ENCODE measurements at places on chromosomes 3 and 15. TPM values are rescaled to one million over a fixed set of nuclear protein-coding genes. Genes with fewer than 3 reads are reported as not detected.

- no peak for DNase-seq
These were observed 94.8 kb downstream of the ATP8B4 start for GRCh38 chr15:50024281-50024680.

- DNase-seq, result no peak
These were observed 69.3 kb downstream of the NTRK3 start for GRCh38 chr15:88187195-88187594.

GRCh38 chr3:12489368-12489767 lies 5.1 kb downstream of the TSEN2 start:
- no peak for DNase-seq

DNA sequence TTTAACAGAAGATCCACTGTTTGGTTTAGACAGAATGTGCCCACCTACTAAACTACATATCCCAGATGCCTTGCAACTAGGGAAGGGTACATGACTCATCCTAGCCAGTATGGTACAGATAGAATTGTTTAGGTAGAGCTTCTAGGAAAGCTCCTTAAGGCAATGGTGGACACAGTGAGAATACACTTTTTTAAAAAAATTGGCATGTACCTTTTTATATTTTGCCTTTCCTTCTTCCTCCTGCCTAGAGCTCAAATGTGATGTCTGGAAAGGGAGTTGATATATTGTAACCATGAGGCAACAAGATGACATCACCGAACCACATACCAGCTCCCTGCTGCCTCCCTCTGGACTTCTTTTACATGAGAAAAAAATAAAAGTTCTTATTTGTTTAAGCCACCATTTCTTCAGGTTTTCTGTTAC lies 14.4 kb upstream of the C3orf80 start:
- peak; percentile 40 for DNase-seq

- no peak for DNase-seq
These were observed 25.8 kb upstream of the RSL24D1 start for GRCh38 chr15:55222588-55222987.

DNA sequence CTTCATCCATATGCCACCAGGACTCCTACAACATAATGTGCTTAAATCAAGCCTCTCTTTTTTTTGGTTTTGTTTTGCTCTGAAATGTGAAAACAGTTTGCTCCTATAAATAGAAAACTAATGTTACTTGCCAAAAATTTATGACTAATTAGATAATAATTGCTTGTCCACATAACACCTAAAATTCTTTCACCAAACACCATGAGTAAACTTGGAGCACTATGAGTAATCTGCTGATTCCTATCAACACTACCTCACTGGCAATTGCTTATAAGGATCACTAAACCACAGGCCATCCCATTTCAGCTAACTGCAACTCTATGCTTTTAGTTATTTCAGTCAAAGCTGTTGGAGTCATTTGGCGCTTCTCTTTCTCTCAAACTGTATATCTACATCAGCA lies 252.7 kb downstream of the EPHA3 start:
- DNase-seq, result peak; percentile 23

DNA sequence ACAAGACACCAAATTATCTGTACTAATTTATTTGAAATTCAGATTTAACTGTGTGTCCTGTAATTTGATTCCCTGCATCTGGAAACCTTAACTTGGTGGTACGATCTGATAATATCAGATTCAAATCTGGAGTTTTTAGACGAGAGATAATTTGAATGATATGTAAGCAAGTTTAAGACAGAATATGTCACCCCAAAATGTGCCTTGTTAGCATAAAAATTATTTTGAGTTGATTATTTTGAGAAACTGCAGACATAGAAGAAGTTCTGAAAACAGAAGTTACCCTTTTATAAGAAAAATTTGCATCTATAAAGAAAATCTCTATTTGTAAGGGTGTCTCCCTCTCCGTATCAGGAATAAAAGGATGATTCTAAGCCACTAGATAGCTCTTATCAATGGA lies 1202.8 kb downstream of the ROBO2 start:
- no peak for DNase-seq

DNA sequence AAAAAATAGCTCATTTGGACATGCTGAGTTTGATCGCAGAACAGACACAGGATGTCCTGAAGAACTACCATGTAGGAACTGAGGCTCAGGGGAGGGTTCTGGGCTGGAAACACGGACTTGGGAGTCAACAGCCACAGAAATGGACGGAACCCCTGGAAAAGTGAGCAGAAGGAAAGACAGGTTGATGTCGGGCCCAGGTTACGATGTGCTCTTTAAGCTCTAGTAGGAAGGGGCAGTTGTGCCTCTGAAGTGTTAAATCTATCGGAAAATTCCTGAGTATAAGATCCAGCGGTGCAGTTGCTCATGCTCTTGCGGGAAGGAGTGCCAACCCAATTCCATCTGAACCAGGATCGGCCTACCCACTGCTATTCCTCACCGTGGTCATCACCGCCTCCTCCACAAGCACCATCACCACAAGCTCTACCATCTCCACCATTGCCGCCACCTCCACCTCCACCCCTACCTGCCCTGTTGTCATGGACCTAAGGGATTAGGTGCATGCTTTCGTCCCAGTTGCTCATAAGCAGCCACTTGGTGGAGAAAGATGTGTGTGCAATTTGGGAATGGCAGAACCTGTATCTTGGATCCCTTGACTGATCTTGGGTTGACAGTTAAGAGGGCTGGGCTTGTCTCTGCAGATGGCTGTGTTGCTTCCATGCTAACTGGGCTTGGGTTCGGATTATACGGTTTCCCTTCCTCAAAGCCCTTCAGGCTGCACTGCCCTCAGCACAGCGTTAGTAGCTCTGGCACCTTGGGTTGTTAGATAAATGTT lies 108.5 kb downstream of the ASB7 start:
- DNase-seq, result no peak

DNA sequence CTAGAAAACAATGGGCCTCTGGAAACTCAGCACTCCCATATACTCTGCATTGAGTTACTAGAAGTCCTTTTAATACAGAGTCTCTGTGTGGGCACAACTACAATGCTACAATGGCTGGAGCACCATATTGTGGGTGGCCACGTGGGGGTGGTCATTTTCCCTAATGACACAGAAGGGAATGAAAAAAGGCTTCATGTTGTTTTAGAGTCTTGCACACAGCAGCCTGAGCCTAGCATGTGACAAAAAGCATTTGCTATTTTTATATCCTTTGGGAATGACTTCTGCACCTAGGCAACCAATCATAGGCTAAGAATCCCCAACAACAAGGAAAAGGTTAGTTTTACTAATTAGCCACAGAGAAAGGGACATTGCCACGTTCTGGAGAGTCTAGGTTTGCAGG lies 120.6 kb downstream of the PPM1L start:
- no peak for DNase-seq

GRCh38 chr15:41585127-41586047 lies 26.4 kb downstream of the TYRO3 start:
- peak; percentile 55 for DNase-seq

DNA sequence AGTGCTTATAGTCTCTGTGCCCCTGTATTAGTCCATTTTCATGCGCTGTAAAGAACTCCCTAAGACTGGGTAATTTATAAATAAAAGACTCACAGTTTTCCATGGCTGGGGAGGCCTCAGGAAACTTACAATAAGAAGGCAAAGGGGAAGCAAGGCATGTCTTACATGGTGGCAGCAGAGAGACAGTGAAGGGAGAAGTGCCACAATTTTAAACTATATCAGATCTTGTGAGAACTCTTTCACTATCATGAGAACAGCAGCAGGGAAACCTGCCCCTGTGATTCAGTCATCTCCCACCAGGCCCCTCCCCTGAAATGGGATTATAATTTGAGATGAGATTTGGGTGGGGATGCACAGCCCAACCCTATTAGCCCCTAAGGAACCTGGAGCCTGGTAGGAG lies 243.2 kb downstream of the EDEM1 start:
- DNase-seq, result no peak

GRCh38 chr3:165753560-165753959 lies 83.7 kb downstream of the BCHE start:
- DNase-seq, result peak; percentile 19

- DNase-seq, result peak; percentile 41
These were observed 28.8 kb downstream of the ARRDC4 start for GRCh38 chr15:97989299-97989698.

- no peak for DNase-seq
These were observed 16.5 kb upstream of the ATP2B2 start for GRCh38 chr3:10521772-10522441.

GRCh38 chr15:77487469-77487842 lies 66.8 kb downstream of the HMG20A start:
- no peak for DNase-seq

DNA sequence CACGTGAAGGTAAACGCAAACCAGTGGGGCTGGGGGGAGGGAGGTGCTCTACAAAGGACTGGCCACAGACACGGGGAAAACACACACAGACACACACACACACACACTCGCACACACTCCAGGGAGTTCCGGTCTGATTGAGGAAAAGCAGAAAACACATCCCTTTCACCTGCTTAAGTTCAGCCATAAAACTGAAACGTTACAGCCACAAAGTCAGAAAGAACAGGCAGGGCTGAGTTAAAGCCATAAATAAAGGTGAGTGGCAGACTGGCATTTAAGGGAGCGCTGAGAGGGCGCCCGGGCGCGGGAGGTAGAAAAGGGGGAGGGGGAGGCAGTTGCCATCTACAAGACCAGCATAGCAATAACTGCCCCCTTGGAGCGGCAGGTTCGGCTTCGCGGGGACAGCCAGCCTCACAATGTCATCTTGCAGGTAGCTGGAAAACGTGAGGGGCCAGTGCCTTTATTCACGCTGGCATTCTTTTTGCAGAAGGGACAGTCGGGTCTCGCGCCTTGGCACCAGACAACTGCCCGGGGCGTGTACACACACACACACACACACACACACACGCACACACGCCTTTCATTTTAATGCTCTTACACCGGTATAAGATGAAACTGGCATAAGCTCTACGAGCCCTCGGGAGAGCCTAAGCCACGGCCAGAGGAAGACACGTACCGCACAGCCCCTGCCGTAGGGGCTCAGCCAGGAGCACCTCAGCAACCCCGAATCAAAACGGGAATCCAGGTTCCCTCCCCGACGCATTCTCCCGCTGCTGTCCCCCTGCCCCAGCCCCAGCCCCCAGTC lies 866 bp downstream of the TNIK start:
- DNase-seq, result peak; percentile 50

DNA sequence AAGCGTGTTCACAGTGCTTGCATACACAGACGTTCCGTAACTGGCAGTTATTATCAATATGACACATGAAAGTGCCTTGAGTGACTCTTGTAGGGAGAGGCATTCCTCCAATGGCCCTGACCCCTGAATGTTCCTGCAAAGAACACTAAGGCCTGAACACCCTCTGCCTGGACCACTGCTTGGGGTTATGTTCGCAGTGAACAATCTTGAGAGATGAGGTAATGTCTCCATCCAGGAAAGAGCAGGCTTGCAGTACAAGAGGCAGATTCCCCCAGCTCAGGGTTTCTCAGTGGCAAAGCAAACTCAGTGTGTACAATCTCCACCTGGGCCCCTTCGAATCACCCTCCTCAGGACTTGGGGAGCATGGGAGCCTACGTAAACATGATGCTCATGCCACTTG lies 324.6 kb downstream of the MAGI1 start:
- no peak for DNase-seq

- no peak for DNase-seq
These were observed 4.5 kb upstream of the KLHL40 start for GRCh38 chr3:42680806-42681205.

TIMP4 gene
- not detected for polyA plus RNA-seq

FSTL1 gene
- 71.6 TPM for polyA plus RNA-seq

SLC2A2 gene
- polyA plus RNA-seq, result not detected

HTR3D gene
- not detected for polyA plus RNA-seq

CCDC54 gene
- not detected for polyA plus RNA-seq

TFDP2 gene
- polyA plus RNA-seq, result 26.8 TPM

SH2D7 gene
- polyA plus RNA-seq, result not detected

MYLK gene
- polyA plus RNA-seq, result 66.6 TPM

UROC1 gene
- not detected for polyA plus RNA-seq

ATP8B4 gene
- not detected for polyA plus RNA-seq

GREM1 gene
- 0.03 TPM for polyA plus RNA-seq

CAPN3 gene
- 3.6 TPM for polyA plus RNA-seq
